ENCODE measurements at places on chromosomes 6 and 20. TPM values are rescaled to one million over a fixed set of nuclear protein-coding genes. Genes with fewer than 3 reads are reported as not detected.
A peak's percentile ranks its signal among the peaks of the same experiment; 100 is the strongest.

The RBPJL gene
- total RNA-seq = not detected

GRCh38 chr6:36825994-36826393, 13.2 kb downstream of the CPNE5 start:
- DNase-seq = no peak
- no peak overlapping the region for H3K27ac ChIP-seq
- no peak overlapping the region for H3K4me3 ChIP-seq

GRCh38 chr20:53494753-53495152, 98.9 kb downstream of the ZNF217 start:
- no peaks in the 10 kb centered on the region for H3K4me1 ChIP-seq
- peak; percentile 42 for DNase-seq
- no peak overlapping the region for H3K4me3 ChIP-seq
- no peaks in the 10 kb centered on the region for H3K36me3 ChIP-seq
- no peaks in the 10 kb centered on the region for H3K27me3 ChIP-seq

The FAM184A gene
- 11.2 TPM for total RNA-seq

GRCh38 chr6:45728674-45729073, 287.0 kb downstream of the CLIC5 start:
- DNase-seq = no peak
- H3K4me1 ChIP-seq = no peaks in the 10 kb centered on the region
- H3K27me3 ChIP-seq = no peaks in the 10 kb centered on the region
- no peak overlapping the region for H3K27ac ChIP-seq

The MCCD1 gene
- not detected for total RNA-seq

DNA sequence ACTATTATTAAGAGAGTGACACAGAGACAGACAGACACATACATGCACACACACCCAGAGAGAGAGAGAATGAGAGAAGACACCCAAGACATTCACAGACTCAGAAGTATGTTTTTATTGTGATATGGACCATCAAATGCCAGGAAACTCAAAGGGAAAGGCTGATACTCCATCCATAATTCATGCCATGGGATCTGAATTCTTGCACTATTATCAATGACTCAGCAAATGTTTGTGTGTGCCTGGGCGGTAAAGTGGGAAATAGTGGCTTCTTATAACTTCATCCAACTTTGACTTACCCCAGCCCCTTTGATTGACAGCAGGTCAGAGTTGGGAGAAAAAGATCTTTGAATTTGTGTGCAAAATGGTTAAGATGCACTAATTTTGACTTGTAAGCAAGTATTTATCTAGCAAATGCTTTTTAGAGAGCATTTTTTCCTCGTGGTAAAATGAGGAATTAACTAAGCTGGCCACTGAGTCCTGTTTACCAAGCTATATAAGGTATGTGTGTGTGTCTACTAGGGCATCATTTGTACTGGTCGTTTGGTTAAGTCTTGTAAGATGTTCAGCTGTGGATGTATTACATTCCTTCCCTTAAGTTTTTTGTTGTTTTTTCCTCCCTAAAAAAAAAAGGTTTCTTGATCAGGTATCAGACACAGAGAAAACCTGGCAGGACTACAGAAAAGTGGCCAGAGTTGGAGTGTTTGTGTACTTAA, 3.0 kb upstream of the CCN2 start:
- H3K27ac ChIP-seq = peak overlapping the region; percentile 97
- peaks cover 51% of the 10 kb centered on the region for H3K4me1 ChIP-seq
- peak overlapping the region; percentile 23 for H3K4me3 ChIP-seq
- no peak for DNase-seq

DNA sequence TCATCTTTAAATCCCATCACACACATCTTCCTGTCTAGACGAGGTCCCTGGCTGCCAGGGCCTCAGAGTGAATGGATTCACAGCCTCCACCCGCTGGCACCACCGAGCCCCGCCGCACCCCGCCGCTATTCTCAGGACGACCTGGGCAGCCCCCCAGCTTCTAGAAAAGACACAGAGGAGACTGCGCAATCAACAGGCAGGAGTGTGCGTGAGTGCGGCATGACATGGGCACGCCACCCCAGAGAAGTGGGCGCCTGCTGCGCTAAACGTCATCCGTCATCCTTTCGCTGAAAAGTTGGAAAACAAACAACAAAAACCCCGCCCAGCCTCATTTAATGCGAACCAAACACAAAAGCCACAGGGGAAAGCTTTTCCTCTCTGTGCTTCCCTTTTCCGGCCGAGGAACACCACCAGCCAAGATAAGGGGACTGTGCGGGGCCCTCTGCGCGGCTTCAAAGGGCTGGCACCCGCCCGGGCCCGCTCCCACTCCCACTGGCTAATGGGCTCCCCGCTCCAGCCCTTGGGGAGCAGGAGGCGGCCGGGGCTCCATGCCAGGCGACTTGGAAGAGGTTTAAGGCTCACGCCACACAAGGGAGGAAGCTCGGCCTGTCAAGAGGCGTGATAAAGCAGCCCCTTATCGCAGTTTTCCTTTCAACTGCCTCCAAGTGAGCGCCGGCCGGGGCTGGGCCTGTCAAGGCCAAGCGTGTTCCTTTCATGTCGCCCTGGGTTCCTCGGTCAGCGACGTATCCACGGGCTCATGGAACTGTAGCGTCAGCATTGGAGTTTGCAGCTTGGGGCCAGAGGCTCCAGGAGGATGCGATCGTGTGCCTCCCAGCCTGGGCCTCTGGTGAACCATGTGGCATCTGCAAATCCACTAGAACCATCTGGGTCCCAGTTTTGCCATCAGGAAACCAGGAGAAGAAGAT, 50.1 kb downstream of the NFATC2 start:
- peak overlapping the region; percentile 67 for H3K27ac ChIP-seq
- no peak for DNase-seq
- no peaks in the 10 kb centered on the region for H3K27me3 ChIP-seq
- peaks cover 31% of the 10 kb centered on the region for H3K4me1 ChIP-seq

DNA sequence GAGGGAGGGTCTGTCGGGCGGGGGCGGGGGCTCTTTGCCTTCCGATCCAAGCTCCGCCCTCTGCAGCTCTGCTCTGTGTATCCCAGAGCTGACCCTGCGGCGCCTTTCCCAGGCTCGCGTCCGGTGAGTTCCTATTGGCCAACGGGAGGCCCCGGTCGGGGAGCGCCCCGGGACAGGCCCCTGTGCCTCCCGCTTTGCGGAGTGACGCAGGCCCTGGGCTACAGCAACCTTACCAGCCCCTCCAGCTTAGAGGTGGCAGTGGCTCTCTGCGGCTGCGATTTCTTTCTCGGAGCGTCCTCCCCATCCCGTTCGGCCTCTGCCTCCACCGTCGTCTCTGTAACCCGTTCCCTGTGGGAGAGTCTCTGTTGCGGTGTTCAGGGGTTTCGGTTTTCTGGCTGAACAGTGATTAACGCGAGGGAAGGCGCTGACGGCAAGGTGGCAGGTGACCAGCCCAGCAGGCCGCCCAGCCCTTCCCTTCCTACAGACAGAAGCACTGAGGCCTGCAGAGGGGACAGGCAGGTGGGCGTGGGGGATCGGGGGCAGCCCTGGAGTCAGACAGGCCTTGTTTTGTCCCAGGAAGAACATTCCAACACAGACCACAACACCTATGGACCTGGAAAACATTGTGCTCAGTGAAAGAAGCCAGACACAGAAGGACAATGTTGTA, 18.1 kb upstream of the CEBPB start:
- no peaks in the 10 kb centered on the region for H3K27me3 ChIP-seq
- H3K4me3 ChIP-seq = peak overlapping the region; percentile 65
- H3K27ac ChIP-seq = peak overlapping the region; percentile 85
- peak; percentile 94 for DNase-seq
- H3K36me3 ChIP-seq = no peaks in the 10 kb centered on the region
- peaks cover 24% of the 10 kb centered on the region for H3K4me1 ChIP-seq

- peak overlapping the region; percentile 98 for H3K27ac ChIP-seq
- no peak for DNase-seq
- peaks cover 65% of the 10 kb centered on the region for H3K4me1 ChIP-seq
- H3K4me3 ChIP-seq = peak overlapping the region; percentile 78
- no peaks in the 10 kb centered on the region for H3K27me3 ChIP-seq
Observed at GRCh38 chr6:34390531-34391472, 1.7 kb downstream of the NUDT3 start.

DNA sequence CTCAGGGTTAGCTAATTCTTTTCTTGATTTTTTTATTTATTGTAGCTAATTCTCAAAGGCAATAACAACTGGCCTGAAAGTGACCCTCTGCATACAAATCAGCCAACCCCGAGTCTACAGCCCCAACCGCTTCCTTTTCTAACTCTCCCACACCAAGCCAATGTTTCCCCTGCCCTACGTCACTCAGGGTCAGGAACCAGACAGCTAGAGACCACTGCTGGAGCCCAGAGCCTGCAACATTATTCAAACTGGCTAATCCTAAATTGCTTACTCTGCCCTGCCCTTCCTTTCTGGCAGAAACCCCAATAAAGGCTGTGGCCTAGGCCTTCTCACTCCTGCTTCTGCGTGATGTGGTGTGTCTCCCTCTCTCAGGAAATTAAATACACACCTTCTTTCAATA, 320.7 kb downstream of the CBLN4 start:
- no peaks in the 10 kb centered on the region for H3K27me3 ChIP-seq
- H3K4me3 ChIP-seq = no peak overlapping the region
- no peak overlapping the region for H3K27ac ChIP-seq
- H3K36me3 ChIP-seq = no peaks in the 10 kb centered on the region
- H3K4me1 ChIP-seq = peaks cover 18% of the 10 kb centered on the region

DNA sequence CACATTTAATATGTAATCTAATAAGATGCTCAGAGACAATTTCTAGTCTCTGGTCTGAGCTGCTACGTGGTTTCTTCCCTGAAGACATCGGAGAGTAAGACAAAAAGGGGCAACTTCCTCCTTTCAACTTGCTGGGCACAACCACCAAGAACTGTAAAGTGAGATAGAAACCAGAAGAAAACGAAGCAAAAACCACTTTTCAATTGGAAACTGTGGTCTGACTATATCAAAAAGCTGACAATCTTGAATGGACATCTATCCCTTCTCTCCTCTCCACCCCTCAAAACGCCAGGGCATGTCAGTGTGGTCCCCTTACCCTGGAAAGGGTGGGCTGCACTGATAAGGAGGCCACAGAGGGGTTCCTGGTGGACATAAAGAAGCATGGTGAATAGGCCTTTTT, 269.1 kb downstream of the CD83 start:
- no peak for DNase-seq
- no peaks in the 10 kb centered on the region for H3K4me1 ChIP-seq
- no peaks in the 10 kb centered on the region for H3K27me3 ChIP-seq
- H3K27ac ChIP-seq = no peak overlapping the region

DNA sequence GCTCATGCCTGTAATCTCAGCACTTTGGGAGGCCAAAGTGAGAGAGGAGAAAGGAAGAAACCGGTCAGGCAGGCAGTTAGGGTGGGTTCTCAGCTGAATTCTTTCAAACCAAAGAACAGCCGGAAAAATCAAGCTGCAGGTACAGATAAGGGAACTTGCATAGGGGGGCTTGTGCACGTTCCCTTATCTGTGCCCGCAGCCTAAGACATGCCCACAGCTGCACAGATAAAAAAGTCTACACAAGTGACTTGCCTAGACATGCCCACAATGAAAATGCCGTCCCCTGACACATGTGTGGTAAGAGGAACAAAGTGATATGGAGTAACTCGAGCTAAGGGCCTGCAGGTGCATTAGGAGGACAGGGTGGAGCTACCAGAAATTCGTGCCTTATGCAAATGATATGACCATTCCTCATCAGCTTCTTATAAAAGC, 175.8 kb upstream of the SALL4 start:
- H3K27ac ChIP-seq = no peak overlapping the region
- no peaks in the 10 kb centered on the region for H3K27me3 ChIP-seq
- no peak for DNase-seq
- no peak overlapping the region for H3K4me3 ChIP-seq
- no peaks in the 10 kb centered on the region for H3K36me3 ChIP-seq

The SPEF1 gene
- not detected for total RNA-seq

The SPTLC3 gene
- total RNA-seq = 3.1 TPM

- no peak overlapping the region for H3K4me3 ChIP-seq
- no peaks in the 10 kb centered on the region for H3K36me3 ChIP-seq
- no peaks in the 10 kb centered on the region for H3K27me3 ChIP-seq
- peaks cover 40% of the 10 kb centered on the region for H3K4me1 ChIP-seq
- H3K27ac ChIP-seq = peak overlapping the region; percentile 5
- no peak for DNase-seq
Observed at GRCh38 chr6:47097092-47097945, 55.2 kb upstream of the ADGRF1 start.

The NOTCH4 gene
- total RNA-seq = 30.6 TPM

DNA sequence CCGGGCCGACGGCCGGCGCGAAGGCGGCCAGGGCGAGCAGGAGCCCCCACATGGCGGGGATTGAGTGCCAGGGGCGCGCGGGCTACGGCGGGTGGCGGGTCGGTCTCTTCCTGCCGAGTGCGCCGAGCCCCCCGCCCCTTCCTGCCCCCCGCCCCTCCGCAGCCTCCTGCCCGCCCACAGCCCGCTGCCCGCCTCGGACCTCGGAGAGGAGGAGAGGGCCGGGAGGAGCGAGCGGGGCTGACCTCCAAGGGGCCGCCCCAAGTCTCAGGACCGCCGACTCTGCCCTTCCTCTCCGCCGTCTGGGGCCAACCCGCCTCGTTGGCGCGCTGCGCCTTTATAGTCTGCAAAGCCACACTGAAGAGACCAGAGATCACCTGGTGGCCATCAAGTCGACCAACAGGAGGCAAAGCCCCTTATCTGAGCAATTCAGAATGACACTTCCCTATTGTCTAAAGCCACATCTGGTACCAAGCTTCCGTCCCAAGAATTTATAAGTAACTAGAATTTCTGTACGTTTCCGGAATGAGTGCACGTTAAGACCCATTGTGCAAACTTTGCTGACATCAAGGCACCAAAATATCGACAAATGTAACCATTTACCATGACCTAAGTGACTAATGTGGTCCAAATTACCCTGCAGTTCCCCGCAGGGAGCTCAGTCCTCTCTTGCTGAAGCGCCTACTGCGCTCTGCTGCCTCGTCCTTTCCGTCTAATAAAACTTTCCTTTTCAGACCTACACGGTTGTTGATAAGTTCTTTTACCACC, at the start of gene CPXM1:
TSS of gene CPXM1 (minus strand) at position 107 of the 765 bp plus-strand sequence. CDS start at position 52, 55 bp downstream.
- no peaks in the 10 kb centered on the region for H3K36me3 ChIP-seq
- no peak for DNase-seq
- H3K27ac ChIP-seq = no peak within 1 kb of the TSS
- H3K4me1 ChIP-seq = peaks cover 27% of the 10 kb centered on the region

GRCh38 chr6:31142361-31142761, 3.5 kb upstream of the PSORS1C2 start:
- no peak overlapping the region for H3K27ac ChIP-seq
- peaks cover 30% of the 10 kb centered on the region for H3K4me1 ChIP-seq
- H3K4me3 ChIP-seq = no peak overlapping the region
- no peak for DNase-seq
- peaks cover 36% of the 10 kb centered on the region for H3K36me3 ChIP-seq

DNA sequence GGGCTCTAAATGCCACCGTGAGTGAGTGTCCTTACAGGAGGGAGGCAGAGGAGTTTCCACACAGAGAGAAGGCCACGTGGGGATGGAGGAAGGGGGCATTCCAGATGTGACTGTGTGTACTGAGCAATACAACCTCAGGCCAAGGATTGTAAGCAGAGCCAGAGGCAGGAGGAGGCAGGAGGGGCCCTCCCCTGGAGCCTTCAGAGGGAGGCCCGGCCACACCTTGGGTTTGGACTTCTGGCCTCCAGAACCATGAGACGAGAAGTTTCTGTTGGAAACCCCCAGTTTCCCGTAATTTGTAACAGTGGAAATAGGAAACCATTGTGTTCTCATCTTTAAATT, 9.3 kb upstream of the KIF25 start:
- DNase-seq = peak; percentile 89
- H3K36me3 ChIP-seq = no peaks in the 10 kb centered on the region
- H3K4me1 ChIP-seq = no peaks in the 10 kb centered on the region
- H3K4me3 ChIP-seq = no peak overlapping the region
- no peaks in the 10 kb centered on the region for H3K27me3 ChIP-seq
- H3K27ac ChIP-seq = peak overlapping the region; percentile 30

GRCh38 chr6:75377386-75377785, 92.8 kb upstream of the TMEM30A start:
- DNase-seq = no peak
- H3K27me3 ChIP-seq = no peaks in the 10 kb centered on the region

The KCNQ5 gene
- 2.1 TPM for total RNA-seq
